NCI-H524 (cell line): ENCODE measurements at places on chromosomes 4 and X.

- no peak for DNase-seq
Measured at GRCh38 chr4:25972984-25973745, 59.1 kb downstream of the SMIM20 start.

DNA sequence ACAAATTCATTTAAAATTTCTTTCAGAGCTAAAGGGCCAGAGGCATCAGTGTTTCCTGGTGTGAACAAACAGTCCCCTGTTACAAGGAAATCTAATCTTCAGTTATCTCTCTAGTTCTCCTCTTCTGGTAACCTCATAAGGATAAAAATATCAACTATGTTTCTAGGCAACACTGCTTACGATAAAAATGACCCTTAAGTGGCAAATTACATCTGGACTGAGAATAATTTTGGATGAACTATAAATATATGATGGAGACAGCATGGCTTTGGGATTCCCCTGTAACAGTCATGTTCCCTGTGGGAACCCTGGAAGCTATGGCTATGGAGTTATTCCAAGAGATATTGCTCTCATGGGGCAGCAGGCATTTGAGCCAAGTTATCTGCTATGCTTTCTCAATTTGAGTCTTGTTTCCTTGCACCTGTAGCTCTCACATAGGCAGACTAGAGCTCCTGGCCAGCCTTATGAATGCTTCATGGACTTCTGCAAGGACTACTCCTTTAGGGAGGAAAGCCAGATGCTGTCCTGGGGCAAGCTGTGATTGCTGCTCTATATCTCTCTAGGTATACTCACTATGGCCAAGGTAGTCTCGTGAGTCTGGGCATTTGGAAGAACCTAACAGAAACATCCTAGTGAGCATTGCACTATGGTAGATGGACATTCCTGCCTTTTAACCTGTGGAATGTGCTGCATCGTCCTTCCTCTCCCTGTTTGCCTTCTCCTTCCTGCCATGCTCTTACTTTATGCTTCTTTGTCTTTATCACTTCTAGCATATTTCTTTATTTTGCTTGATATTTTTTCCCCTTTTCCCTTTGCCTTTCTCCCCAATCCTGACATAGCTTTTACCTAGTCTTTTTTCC is 14.2 kb downstream of the C4orf33 start:
- DNase-seq = no peak

- DNase-seq = no peak
Measured at GRCh38 chr4:154078504-154079350, 289.8 kb upstream of the SFRP2 start.

GRCh38 chrX:10001496-10001895 is 34.3 kb downstream of the CLDN34 start:
- no peak for DNase-seq

GRCh38 chr4:38684271-38684670 is 20.3 kb downstream of the KLF3 start:
- DNase-seq = no peak

GRCh38 chrX:103415068-103415467 is 38.7 kb downstream of the BEX3 start:
- DNase-seq = no peak

DNA sequence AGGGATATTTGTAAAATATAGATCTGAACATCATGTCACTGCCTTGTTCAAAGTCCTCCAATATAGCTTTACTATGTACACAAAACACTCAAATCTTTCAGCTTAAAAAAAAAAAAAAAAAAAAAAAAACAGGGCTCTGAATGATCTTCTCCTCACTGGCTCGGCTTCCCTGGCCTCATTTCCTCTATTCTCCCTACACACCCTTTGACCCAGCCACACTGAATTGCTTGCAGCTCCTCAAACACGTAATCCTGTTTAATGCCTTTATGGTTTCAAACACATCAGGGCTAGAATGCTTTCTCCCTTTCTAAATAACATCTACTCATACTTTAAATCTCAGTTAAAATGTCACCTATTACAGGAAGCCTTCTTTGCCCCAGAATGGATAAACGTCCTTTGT is 60.8 kb downstream of the MTMR8 start:
- DNase-seq = no peak

DNA sequence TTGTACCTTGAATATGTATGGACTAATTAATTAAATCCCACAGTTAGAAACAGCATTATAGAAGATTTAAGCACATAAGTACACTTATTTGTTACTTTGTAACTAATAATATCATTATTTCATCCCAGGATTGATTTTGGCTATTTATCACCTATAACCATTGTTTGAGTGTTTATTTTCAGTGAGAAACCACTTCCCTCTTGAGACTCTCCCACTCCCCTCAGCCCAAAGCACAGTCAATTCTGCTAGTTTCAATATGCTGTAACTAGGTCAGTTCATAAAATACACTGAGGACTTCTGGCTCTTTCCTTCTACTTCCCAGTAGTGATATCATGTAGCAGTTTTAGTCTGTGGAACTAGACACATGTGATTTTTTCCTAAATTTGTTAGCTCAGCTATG is 16.3 kb downstream of the OFD1 start:
- DNase-seq = no peak

DNA sequence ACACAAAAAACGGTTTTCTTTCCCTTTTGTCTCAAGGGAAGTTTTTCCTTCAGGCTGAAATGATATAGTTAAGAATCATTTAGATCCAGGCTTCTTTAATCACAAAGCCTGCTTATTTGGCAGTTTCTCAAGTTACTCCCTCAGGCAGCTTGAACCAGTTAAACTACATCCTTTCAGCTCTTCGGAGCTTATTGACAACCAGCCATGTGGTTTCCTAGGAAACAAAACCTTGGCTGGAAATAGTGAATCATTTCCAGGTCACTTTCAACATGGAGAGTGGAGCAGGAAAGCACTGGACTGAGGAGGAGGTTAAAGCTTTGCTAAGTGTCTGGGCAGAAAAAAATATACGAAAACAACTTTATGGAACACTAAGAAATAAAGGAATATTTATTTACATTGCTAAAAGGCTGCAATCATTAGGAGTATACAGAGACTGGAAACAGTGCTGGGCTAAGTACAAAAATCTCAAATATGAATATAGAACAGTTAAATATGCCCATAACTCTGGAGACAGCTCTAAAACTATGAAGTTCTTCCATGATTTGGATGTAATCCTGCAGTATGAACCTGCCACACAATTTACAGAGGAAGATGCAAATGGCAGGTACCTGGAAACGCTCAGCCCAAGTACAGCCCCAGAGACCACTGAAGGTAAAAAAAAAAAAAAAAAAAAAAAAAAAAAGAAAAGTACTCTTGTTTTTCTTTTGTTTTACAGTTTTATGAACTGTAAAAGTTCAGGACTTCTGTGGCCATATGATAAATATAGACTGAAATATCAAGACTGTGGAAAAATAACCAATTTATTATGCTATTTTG is 23.2 kb upstream of the AASDH start:
- DNase-seq = peak; percentile 83

- DNase-seq = no peak
Measured at GRCh38 chr4:8587469-8588195, 4.9 kb upstream of the CPZ start.

GRCh38 chrX:10083809-10084208 is 73.0 kb upstream of the CLCN4 start:
- DNase-seq = no peak

DNA sequence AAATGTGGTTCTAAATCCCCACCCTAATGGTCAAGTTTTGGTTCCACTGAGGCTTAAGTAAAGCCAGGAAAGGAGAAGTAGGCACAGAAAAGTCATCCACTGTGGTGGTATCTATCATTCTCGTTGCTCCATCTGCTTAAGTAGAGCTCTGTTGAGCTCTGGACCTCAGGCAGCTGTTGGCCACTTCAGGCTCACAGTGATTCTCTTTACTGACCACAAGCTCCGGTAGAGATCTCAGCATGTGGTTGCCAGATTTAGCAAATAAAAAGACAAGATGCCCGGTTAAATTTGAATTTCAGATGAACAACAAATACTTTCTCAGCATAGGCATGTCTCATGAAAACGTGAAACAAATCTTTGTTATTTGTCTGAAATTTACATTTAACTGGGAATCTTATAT is 132.3 kb upstream of the PTCHD1 start:
- DNase-seq = no peak

DNA sequence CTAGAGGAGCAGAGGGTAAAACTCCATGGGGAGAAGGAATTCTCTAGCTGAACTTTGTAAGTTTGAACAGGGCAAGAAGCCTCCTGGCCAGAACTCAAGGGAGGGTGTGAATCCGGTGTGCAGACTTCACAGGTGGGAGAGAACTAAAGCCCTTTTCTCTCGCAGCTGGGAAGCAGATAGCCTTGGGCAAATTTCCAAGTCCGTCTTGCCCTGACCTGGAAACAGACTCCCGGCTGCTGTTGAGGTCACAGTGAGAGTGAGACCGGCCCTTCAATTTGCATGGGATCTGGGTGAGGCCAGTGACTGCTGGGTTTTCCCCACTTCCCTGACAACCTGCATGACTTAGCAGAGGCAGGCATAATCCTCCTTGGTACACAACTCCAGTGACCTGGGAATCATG is 94.5 kb upstream of the ZNF827 start:
- no peak for DNase-seq

- DNase-seq = no peak
Measured at GRCh38 chr4:91447168-91447567, 856.6 kb upstream of the GRID2 start.

DNA sequence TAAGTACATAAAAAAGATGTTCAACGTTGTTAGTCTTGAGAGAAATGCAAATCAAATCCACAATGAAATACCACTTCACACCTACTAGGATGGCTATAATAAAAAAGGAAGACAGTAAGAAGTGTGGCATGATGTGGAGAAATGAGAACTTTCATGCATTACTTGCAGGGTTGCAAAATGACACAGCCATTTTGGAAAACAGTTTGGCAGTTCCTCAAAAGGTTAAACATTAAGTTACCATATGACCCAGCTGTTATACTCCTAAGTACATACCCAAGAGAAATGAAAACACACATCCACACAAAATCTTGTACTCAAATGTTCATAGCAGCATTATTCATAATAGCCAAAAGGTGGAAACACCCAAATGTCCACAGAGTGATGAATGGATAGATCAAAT is 25.8 kb upstream of the LIMCH1 start:
- no peak for DNase-seq

DNA sequence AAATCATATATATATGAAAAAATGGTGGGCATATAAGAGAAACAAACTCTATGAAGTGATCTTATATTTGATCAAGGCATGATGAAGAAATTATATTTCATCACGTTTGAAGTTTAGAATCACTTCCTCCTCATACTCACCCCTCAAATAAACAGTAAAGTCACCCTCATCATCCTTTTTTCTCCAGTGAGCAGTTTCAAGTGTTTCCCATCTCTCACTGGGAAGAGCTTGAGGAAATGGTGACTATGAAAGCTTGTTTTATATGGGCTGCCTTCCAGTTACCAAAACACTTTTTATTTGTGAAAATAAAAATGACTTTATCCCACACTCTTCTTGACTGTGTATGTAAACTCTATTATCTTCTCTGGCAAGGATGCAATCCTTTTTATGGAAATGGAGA is 16.8 kb downstream of the PDLIM3 start:
- DNase-seq = no peak

DNA sequence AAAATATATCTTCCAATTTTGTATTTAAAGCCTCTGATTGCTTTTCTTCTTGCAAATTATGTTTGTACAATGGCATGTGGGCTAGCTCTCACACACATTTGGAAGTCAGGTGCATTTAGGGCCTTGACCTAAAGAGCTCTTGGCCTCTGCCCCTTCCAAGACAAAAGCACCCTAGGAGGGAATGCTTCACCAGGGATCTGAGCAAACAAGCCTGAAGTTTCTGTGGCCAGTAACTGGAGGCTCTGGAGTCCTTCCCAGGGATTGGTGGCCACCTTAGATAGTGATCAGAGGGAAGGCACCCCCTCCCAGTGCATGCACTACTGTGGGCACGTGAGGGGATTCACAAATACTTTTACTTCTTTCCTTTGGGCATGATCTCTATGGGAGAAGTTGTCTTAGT is 60.3 kb upstream of the DIPK2B start:
- DNase-seq = no peak

- no peak for DNase-seq
Measured at GRCh38 chrX:153029162-153029561, 27.1 kb upstream of the PNMA3 start.

GRCh38 chr4:74056858-74057562 is 18.5 kb upstream of the CXCL3 start:
- no peak for DNase-seq

DNA sequence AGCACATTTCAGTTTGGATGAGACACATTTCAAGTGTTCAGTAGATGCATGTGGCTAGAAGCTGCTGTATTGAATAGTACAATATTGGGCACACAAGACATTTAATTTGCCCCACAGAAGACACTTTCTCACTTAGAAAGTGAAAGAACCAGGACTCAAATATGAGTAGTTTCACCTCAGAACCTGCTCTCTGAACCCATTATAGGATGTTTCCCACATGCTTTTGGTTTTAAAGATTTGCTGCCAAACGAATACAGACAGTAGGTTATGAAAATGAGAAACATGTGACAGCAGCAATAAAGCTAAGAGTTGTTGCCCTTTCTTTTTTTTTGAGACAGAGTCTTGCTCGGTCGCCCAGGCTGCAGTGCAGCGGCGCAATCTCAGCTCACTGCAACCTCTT is 32.3 kb downstream of the C4orf54 start:
- DNase-seq = no peak

DNA sequence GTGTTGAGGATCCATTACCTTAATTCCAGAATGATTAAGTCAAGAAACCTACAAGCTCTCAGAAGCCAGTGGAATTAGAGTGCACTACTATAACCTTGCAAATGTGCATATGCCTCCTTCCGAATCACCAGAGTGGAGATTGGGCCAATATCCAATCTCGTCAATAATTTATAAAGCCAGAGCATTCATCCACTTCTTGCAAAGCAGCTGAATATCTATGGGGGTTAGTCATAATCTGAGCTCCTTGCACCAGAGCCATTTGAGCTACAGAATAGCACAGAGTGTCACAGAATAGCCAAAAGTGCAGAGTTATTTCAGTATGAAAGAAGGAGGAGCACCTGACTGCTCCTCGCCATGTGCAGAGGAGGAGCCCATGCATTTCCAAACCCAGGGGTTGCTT is 69.2 kb upstream of the MTM1 start:
- DNase-seq = no peak

GRCh38 chr4:158186815-158187214 is 14.0 kb upstream of the GASK1B start:
- no peak for DNase-seq

DNA sequence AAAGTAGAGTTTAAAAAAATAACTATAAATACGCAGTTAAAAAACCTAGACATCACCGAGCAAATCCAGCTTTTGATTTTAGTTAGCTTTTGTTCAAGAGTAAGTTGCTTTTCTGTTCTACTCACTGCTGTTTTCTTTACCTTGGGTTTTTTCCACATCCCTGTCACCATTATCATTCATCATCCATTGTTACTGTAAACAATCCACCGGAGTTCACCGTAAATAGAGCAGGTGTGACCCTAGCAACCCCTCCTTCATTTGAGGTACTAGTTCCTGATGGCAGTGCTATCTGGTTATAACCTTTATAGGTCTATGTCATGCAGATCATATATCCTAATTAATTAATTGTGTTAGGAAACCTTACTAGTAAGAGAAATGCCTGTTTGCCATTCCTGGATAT is 43.0 kb upstream of the TEX13D start:
- no peak for DNase-seq
